ENCODE measurements at places on chromosomes 3 and 15.
A peak's percentile ranks its signal among the peaks of the same experiment; 100 is the strongest.

- DNase-seq = no peak
Measured at GRCh38 chr15:101497484-101498034, 8.1 kb upstream of the PCSK6 start.

DNA sequence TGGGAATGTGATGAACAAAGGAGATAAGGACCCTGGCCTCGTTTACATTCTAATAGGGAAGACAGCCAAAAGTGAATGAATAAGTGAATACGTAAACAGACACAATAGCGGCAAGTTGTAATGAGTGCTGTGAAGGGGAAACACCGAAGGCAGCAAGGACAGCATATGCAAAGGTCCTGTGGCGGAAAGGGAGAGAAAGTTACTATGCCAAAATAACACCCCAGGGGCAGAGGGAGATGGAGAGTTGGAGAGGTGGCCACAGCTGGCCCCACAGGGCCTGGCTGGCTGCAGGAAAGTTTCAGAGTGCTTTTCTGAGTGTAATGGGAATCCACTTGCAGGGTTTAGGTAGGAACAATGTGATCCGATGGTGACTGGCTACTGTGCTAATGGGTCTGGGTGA, 91.9 kb downstream of the SLCO3A1 start:
- DNase-seq = no peak

DNA sequence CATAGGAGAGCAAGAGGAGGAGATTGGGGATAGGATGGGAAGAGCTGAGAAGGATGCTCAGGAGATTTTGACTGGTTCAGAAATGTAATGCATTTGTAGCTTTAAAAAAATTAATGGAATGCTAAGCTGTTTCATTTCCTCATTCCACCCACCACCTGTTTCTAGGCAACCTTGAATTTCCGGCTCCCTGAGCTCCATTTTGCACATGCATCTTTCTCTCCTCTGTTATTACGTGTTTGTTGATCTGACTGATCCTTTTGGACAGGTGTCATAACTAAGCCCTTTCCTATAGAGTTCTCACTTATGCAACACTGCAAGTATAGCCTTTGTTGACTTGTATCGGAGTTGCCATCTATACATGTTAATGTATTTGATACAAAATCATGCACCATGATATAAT, 4.3 kb downstream of the TMPRSS7 start:
- DNase-seq = peak; percentile 23

DNA sequence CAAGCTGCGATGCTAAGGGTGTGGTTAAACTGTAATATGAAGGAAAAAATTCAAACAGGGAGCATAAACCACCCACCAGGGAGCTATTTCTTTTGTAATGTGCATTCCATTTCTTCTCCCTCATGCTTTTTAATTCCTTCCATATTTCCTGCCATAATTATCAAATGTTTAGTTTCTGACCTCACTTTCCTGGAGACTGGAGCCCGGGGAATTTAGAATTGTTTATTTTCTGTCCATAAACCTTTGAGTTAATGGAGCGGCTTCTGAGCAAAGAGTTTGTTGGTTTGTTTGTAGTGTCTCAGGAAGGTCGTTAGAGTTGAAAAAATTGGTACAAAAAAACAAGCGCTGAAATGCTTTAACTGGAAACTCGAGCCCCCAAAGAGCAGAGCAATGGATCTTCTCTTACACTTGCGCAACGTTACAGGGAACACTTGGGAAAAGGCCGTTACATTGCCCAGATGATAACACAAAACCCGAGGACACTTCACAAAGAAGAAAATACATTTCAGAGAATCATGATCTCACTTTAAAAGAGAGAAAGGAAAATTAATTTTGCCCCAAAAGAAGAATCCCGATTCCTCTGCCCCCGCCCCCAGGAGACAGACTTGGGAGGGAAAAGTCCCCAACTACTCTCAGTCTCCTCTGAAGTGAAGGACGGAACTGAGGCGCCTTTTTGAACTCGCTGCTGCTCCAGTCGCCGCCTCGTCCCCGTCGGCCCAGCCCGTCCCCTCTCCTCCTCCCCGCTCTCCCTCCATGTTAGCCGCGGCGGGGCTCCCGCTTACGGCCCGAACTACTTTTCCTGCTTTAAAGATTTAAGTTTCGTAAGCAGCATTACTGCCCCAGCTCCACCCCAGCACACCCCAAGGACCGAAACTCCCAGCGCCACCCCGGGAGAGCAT, 842 bp downstream of the FSTL1 start:
- peak; percentile 92 for DNase-seq

DNA sequence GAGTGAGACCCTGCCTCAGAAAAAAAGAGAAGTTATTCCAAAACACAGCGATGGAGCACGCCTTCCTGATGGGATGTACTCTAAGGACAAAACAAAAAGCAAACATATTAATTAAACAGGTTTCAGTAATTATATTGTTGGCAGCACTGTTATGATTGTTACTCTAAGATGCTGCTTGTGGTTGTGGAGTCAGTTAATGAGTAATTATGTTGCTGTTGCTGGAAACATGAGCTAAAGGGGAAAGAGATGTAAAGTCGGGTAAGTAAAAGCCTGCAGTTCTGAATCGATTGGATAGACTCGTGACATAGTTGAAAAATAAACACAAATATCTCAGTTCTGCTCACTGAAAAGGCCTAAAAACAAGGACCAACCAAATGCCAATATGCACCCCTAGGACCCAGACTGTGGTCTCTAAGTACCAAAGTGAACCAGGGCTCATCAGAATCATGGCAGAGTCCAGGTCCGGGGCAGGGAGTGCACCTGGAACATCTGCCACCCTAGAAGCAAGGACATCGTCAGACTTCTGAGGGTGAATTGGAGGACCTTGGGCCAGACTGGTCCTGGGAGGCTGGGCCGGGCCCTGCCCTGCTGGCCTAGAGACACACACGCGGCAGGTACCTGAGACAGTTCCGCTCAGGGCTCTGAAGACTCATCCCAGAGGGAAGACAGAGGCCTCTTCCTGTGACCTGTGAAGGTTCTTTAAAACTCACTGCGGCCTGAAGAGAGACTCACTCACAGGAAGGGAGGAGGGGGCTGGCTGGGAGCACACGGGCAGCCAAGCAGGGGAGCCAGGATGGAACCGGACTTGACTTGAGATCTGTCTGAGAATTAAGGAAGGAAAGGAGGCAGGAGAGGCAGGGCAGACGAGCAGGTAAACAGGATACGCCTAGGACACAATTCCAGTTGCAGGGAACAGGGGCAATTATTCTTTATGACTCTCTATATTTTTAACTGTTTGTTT, 140.5 kb downstream of the LRRK1 start:
- DNase-seq = no peak

DNA sequence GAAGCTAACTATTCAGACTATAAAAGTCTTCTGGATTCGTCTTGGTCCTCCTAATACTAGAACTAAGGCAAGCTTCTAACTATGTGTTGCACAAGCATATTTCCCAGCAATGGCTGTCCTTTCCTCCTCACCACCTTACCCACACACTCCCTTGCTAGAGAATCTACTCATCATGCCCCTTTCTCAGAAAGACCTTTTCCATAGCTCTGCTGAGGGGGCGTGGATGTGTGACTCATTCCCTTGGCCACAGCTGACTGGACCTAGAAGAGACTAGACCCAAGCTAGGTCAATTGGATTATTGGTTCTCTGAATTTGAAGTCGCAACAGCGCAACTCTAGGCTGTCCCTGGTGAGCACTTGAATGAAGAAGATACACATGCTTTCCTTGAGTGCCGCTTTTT, 47.1 kb downstream of the ERC2 start:
- no peak for DNase-seq

- no peak for DNase-seq
Measured at GRCh38 chr3:135268941-135269532, 474.0 kb downstream of the EPHB1 start.

DNA sequence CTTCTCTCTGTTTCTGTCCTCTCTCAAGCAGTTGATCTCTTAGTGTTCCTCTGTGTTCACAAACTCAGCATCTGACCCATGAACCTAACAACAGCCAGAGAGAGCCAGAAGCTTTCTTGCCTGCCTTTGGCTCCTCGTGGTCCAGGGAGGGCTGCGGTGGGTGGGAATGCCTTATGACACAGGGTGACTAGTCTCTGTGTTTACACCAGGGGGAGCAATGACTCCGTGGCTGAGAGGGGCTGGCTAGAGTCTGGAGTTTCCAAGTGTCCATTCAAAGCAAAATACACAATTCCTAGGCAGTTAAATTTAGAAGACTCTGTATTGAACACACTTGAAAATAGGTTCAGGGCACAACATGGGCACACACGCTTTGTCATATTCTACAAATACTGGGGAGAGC, 370.0 kb upstream of the FRG2C start:
- peak; percentile 46 for DNase-seq

DNA sequence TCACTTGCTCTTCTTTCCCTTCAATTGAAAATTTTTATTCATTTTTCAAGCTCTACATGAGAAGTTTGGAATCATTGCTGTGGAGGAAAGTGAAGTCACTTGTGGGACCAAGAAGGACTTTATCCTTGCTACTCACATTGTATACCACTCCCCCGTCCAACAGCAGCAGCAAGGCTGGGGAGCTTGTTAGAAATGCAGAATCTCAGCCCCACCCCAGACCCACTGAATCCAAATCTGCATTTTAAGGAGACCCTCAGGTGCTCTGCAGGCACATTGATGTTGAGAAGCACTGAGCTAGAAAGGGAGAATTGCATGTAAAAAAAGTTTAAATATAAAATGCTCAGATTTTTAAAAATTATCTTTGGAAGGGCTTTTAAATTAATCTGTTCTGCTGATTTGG, 202.3 kb upstream of the MRPL3 start:
- DNase-seq = no peak

DNA sequence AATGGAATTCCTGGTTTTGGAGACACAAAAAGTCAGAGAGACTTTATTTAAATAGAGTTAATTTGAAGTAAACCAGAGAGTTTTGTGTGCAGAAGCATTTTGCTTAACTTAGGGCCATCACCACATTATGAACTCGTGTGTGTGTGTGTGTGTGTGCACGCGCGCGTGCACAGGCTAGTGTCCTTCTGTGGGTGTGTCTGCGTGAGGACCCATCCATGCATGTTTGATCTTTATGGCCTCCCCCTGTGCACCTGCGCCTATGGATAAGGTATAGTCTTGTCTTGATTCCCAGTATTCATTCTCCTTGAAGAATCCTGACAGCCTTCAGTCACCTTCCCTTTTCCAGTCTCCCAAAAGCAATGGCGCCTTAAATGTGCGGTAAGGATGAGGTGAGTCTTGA, 26.0 kb downstream of the MUC20 start:
- no peak for DNase-seq

DNA sequence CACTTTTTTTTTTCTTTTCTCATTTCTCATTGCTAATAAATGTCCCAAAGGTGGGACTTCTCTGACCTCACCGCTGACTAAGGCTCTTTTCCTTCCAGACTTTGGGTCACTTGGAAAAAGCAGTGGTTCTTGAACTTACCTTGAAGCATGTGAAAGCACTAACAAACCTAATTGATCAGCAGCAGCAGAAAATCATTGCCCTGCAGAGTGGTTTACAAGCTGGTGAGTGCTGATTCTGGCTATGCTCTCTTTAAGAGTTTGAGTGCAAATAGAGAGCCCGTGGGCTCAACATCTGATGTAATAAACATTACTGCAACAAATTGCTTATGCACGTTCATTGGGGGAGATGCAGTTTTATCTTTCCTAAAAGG, 2.0 kb downstream of the BHLHE40 start:
- DNase-seq = no peak

GRCh38 chr3:120147072-120147871, 53.0 kb upstream of the GSK3B start:
- DNase-seq = no peak

DNA sequence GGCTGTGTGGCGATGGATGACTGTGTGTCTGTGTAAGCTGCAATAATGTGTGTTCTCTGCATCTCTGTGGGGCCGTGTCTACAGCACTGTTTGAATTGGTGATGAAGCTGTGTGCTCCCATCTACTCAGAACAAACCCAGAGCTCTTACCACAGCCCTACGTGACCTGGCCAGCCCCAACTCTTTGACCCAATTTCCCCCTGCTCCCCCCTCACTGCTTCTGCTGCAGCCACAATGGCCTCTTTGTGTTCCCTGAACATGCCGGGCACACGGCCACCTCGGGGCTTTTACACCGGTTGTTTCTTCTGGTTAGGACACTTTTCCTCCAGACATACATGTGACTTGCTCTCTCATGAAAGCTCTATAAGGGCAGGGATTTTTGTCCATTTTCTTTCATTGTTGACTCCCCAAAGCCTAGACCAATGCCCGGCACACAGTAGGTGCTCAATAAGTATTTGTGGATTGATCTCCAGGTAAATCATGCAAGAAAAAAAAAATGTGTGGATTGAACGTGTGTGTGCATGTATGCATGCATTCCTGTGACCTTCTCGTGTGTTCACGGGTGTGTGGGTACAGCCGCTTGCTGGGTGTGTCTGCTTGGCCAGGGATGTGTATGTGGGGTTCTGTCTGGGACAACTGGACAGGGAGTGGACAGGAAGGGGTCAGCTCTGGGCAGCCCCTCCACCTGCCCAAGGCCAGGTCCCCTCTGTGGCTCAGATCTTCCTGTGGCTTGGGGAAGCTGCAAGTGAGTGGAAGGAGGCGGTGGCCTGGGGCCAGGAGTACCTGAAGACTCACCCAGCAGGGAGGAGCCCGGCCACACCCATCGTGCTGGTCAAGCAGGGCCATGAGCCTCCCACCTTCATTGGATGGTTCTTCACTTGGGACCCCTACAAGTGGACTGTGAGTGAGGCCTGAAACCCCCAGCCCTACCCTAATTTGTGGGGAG, 14.8 kb downstream of the VILL start:
- no peak for DNase-seq

- peak; percentile 58 for DNase-seq
Measured at GRCh38 chr3:155744626-155745324, at the start of gene PLCH1. TSS of gene PLCH1 (minus strand) at chr3:155745071. CDS start at chr3:155704224, 40,847 bp downstream.

DNA sequence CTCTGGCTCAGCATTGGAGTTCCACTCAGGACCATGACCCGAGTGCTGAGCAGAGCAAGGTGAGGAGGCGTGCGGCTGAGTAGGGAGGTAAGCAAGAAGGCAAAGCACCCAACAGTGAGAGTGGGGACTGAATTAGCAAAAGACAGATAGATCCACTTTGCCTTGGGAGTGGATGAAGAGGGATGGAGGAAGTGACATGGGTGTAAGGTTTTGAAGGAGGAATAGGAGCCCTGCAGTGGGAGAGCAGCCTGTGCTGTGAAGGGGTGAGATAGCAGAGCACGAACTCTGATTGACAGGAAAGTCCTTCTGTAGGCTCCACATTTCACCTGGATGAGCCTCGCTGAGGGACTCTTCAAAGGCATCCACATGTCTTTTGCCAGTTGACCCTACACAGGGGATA, 522.6 kb downstream of the NTRK3 start:
- no peak for DNase-seq

All from fibroblast of skin of right biceps (primary cell).